Stimulated activated CD8-positive, alpha-beta memory T cell treated with anti-CD3 and anti-CD28 coated beads, Interleukin-4, amount 100 ng/mL, for 1 hour (primary cell): ENCODE measurements at places on chromosomes 12 and 14.
A peak's percentile ranks its signal among the peaks of the same experiment; 100 is the strongest.

- no peak for DNase-seq
Measured at GRCh38 chr14:38789805-38790204, 313.2 kb downstream of the SEC23A start.

GRCh38 chr14:71918955-71919354 lies 13.3 kb upstream of the RGS6 start:
- DNase-seq, result no peak

GRCh38 chr14:69059658-69060623 lies 80.8 kb upstream of the ACTN1 start:
- no peak for DNase-seq

DNA sequence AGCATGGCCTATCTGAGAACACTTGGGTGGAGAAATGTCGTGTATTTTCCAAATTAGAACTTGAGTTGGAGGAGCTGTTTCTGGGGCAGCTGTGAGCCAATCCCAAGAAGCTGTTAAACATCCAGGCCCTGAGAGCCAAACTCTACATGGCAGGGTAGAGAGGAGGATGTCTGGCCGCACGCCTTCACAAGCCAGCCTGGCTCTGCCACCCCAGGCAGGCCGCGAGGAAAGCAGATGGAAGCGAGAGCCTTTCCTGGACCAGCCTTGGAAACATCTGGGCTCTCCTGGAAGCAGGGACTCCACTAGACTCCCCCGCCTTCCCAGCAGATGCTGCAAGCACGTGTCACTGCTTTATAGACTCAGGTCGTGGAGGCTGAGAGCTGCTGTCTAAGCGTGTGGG lies 312.8 kb upstream of the FKBP4 start:
- DNase-seq, result no peak

DNA sequence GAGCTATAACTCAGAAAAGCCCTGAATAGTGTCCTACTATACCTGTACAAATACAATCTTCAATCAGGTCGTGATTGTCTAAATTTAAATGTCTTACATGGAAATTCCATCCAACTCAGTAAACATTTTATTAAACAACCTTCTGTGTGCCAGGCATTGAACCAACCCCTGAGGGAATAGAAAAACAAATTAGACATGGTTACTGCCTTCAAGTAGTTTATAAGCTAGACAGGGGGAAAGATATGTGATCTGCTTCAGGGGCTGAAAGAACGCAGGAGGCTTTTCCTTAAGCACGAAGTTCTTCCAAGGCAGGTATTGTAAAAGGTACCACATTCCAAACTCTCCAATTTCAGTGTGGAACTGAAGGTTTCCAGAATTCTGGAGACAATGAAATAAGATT lies 39.7 kb upstream of the STAB2 start:
- DNase-seq, result no peak

DNA sequence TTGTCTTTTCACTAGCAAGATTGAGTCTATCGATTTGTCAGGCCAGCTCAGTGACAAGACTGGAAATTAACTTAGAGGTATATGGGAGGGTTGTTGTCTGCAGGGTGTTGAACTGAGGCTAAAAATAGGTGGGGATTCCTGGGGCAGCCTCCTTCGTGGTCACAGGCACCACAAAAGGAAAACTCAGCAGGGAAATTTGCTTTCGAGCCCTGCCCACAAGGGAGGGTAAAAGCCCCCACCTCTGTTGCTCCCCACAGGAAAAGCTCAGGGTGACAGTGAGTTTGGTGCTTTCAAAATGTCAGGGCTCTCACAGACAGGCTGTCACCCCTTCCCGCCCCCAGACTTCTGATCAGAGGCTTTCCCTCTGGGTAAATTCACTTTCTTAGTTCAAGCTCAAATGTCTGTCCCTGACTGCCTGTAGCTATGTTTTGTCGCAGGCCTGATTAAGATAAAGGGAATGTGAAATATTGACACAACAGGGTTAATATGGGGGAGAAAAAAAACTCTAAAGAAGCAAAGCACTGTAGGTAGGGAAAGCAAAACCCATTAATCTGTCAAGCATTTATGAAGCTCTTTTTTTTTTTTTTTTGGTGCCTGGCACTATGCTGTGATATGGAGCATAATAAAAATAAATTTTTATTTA lies 11.7 kb upstream of the NFKBIA start:
- DNase-seq, result no peak

GRCh38 chr14:93785423-93785822 lies 2.9 kb downstream of the PRIMA1 start:
- DNase-seq, result no peak

GRCh38 chr12:38695057-38695456 lies 210.3 kb downstream of the CPNE8 start:
- DNase-seq, result no peak

DNA sequence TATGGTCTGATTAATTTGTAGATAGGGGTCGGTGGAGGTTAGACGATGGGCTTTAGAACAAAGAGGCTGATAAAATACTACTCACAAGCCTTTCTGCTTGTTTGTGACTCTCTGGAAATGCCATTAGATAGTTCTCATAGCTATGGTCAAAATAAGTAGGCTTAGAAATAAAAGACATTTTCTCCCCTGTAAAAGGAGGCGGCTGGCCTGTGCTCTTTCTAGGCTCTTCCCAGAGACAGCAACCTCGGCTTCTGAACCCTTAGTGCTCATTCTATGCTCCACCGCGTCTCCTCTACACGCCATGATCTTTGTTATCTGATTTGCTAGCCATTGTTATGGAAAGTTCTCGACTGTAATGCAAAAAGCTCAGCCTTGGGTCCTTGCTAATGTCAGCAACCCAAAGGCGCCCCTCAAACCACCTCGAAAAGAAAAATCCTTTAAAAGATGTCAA lies 64.5 kb downstream of the CRADD start:
- no peak for DNase-seq

DNA sequence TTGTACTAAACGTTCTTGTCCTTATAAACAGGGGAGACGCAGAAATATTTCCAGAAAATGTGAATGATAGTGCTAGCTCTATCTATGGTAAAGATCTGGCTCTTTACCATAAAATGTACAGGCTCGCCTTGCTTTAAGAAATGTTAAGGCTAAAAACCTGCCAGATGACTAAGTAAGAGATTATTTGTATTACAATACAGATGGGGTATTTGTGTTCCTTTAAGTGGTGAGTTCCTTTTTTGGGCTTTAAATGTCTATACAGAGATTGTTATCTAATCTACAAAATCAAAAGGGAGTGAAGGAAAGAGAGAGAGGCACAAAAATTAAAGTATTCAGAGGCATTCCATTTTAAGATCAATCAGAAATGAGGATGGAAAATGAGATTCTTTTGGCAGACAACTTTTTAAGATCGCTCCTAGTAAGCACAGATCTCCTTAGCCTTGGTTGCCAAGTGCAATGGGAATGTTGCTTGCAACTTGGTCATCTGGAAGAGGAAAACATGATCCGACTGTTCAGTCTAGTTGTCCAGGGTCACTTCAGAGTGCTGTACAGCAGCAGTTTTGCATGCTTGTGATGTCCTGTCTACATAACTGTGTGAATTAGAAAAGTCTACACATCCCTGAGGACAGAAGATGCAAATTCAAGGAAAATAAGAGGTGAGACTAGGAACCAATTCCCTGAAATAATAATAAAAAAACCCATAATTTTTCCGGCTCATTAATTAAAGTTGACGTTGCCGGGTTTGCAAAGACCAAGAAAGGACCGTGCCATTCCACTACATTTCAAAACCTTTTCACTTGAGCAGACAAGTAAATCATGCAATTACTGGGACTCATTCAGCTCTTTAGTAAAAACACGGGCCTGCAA lies 380.8 kb downstream of the EGLN3 start:
- no peak for DNase-seq

DNA sequence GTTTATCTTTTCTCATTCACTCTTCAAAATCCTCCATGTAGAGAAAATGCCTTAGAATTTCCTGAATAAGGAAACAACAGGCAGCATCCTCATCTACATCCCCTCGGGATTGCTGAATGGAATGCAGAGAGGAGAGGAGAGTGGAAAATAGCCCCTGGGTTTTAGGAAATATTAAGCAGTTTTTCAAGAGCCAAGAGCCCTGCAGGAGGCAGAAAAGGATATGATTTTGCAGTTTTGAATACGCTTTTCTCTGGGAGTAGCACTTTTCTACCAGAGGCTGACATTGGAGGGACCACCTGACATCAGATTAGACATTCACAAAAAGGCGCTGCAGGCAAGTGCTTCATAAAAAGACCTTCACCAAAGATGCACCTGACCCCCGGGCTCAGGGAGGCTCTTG lies 362.2 kb upstream of the SFSWAP start:
- no peak for DNase-seq

DNA sequence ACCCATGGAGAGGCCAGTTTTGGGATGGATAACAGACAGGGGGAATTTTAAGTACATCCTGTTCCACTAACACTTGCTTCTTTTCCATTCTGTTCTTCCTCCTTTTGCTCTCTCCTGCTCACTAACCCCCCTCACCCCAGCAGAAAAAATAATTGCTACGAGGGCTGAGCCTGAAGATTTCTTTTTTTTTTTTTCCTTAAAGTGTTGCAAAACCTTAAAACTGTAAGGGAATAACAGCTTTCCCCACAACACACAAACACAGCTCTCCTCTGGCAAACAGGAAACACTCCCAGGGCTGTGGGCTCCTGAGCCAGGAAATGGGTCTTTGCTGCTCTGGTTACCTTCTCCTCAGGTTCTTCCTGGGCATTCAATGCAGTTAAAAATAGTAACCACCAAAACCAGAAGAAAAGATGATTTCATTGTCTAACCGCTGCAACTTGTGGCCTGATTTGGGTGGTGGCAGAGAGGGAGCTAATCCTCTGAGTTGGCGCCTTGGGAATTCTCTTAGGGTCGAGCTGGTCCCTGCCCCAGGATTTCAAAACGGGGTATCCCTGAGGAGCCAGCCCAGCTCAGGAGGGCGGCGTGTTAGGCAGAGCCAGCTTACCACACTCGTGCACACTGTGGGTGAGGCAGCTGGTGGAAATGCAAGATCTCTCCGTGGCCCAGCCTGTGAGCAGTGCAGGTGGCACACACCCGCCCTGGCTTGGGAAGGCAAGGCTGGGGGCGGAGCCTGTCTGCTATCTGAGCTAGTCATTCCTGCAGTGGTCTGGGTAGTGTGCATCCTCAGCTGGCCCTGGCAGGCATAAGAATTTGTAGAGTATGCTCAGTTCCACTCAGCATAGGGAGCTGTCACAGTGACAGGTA lies 17.1 kb upstream of the EMP1 start:
- peak; percentile 21 for DNase-seq

DNA sequence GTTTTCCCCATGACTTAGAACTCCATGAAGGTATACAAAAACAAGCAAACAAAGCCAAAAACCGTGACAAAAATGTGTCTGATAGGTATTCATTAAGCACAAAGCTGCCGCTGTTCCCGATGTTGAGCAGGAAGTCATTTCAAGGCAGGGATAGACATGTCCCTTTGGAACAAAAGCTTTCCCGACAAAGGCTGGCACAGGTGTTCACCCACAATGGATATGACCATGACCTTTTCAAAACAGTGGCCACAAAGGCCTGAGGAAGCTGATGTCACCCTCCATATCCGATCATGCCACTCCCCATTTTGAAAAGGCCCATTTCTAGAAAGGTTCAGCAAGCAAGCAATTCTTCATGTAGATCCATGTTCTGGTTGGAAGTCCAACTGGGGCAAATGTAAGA lies 279.1 kb downstream of the BTG1 start:
- no peak for DNase-seq

DNA sequence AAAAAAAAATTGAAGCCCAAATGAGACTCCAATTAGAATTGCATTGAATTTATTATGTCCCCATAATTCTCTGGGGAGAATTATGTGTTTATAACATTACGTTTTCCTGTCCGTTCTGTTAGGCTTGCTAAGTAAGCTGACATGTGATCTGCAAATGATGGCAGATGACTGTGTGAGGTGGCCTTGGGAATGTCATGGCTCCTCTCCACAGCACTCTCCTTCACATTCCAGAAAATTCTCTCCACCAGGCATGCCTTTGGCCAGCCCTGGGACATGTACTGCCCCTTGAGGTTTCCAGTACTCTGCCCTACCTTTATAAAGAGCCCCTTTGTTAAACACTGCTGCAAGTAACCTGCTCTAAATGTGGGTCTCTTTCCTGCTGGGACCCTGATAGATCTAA lies 28.3 kb upstream of the INF2 start:
- DNase-seq, result no peak

DNA sequence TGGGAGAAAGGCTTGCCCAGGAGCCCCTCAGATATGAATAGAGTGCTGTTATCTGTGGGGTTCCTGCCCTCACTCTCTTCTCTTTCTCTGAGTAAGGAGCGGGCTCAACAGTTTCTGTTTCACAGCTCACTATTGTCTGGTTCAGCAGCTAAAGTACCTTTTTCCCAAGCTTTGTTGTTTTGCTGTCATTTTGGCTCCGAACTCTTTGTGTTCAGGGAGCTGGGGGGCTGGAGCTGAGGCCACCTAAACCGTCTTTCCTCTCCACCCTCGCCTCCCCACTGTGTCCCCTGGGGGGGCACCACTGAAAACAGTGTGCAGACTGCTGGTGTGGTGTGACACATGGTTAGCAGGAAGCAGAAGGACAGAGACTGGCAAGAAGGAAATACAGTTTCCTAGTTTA lies 51.4 kb downstream of the FBXW8 start:
- no peak for DNase-seq

DNA sequence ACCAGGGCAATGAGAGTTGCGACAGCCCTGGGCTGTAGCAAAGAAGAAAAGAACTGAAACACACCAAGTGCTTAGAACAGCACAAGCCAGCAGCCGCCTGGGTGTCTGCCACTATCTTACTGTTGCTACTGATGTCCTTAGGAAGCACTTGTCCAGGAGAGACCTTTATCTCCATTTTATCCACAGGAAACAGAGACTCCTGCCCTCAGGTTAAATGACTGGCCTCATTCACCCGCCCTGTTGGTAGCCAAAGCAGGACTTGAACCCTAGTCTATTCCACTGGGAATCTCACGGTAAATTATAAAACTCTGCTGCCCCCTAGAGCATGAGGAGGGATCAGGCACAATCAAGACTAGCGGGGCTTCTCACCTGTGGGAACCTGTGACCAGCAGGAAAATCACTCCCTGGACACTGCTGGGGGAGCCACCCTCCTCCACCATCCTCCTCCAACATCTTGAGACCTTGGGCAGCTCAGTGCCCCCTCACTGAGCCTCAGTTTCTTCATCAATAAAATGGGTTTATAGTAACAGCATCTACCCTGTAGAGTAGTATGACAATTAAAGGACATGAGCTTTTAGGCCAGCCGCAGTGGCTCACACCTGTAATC lies 20.5 kb upstream of the TESC start:
- no peak for DNase-seq

- DNase-seq, result no peak
Measured at GRCh38 chr14:60649875-60650372, 647 bp upstream of the SIX1 start.
